Astrocyte of the spinal cord (primary cell): ENCODE measurements at places on chromosomes 2 and 18.

- DNase-seq: no peak
Measured at GRCh38 chr2:190615555-190616200, 33.2 kb upstream of the NAB1 start.

- no peak for DNase-seq
Measured at GRCh38 chr2:95350774-95351597, 51.5 kb upstream of the FAHD2A start.

GRCh38 chr2:228688007-228688645, 506.6 kb upstream of the SPHKAP start:
- DNase-seq: peak; percentile 32

DNA sequence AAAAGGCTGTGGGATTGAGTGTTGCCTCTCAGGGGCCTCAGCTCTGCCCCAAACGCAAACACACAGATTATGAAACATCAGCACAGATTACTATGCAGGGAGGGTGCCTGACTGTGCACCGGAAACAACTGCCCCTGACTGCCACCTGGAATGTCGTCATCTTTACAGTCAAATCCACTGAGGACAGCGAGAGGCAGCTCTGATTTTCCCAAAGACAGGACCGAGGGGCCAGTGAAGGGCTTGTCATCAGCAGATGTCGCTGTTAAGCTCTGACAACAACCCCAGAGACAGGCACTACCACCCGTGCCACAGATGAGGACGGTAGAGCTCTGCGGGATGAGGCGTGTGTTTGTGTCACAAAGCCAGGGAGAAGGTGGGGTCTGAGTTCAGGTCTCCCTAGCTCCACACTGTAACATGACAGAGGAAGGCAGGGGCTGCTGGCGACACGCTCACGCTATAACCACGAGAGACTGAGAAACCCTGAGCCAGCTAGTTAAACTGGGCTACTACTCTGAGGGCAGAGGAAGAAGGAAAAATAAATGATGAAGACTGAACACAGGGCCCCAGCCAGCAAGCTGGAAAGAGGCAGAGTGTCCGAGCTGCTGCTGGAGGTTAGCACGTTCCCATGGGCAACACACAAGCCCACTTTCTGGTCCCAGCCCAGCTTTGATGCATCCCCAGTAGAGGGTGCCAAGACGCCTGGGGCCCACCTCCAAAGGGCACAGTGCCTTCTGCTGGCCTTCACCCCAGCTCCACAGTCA, 47.0 kb downstream of the PARD6G start:
- no peak for DNase-seq

DNA sequence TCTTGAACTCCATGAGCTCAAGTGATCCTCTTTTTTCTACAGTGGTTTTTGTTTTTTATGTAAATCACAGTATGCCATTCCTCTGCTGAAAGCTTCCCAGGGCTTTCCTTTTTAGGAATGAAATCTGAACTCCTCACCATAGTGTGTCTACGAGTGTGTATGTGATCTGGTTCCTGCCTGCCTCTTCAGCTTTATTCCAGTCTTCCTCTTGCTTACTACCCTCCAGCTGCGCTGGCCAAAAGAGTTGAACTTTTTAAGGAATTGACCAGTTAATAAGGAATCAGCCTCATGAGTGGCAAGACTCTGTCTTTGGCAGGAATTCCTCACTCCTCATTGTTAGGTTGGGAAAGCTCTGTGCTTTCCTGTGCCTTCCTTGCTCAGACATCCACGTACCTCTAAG, 4.0 kb downstream of the CCT7 start:
- no peak for DNase-seq

- DNase-seq: no peak
Measured at GRCh38 chr2:204880928-204881327, 335.7 kb downstream of the PARD3B start.

DNA sequence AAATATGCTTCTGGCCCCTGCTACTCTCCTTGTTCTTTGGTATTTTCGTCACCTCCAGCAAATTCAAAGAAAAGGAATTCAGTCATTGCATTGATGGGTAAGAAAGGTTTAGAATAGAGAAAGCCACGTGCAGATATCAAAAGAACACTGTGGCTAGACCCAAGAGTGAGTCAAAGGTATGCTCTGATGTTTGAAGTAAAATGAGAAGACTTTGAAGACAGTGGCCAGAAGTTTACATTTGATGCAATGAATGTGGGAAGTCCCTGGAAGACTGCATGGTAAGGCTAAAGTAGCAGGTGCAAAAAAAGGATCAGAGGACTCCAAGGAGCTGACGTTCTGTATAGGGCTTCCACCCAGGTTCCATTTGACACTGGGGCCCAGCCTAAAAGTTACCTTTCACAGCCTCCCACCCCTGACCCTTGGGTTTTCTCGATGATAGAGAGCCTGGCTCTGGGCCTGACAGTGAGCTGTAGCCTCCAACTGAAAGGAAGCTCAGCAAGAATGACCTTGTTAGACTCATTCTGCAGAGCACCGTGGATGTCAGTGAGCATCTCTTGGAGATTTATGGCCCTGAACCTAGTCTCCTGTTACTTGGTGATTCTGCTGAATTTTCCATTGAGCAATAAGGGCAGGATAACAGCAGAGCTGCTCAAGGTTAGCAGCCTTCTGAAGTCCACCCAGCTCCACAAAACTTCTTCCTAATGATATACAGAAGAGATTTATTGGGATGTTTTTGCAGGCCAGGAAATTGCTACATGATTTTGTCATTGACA, 223.7 kb upstream of the RBBP8 start:
- no peak for DNase-seq

DNA sequence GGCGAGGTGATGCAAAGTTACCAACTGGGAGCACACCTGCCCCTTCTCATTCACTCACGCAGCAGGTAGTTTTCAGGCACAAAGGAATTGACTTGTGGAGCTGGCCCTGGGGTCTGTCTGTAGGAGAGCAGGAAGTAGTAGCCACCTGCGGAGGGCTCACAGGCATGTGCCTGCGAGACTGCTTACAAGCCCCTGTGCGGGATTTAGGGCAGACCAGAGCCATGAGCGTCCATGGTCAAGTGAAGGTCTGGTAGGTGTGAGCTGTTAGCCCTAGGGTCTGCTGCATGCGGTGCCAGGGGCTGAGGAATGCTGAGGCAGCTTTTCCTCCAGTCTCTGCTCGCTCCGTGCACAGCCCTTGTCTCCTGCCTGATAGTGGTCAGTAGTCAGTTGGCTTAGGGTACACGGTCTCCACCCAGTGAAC, 18.9 kb downstream of the INPP4A start:
- DNase-seq: no peak

GRCh38 chr18:6113650-6114049, 218.3 kb upstream of the TMEM200C start:
- no peak for DNase-seq

GRCh38 chr2:172445851-172446250, 18.5 kb downstream of the ITGA6 start:
- DNase-seq: peak; percentile 43

GRCh38 chr2:241901500-241902351, 32.2 kb downstream of the RTP5 start:
- DNase-seq: no peak

GRCh38 chr18:59068276-59069071, 71.2 kb upstream of the SEC11C start:
- DNase-seq: no peak

- DNase-seq: peak; percentile 71
Measured at GRCh38 chr2:235005603-235006259, 53.9 kb downstream of the SH3BP4 start.

- peak; percentile 16 for DNase-seq
Measured at GRCh38 chr2:101002562-101003277, 631 bp downstream of the RPL31 start.

GRCh38 chr2:25787020-25787419, 91.3 kb downstream of the ASXL2 start:
- no peak for DNase-seq

DNA sequence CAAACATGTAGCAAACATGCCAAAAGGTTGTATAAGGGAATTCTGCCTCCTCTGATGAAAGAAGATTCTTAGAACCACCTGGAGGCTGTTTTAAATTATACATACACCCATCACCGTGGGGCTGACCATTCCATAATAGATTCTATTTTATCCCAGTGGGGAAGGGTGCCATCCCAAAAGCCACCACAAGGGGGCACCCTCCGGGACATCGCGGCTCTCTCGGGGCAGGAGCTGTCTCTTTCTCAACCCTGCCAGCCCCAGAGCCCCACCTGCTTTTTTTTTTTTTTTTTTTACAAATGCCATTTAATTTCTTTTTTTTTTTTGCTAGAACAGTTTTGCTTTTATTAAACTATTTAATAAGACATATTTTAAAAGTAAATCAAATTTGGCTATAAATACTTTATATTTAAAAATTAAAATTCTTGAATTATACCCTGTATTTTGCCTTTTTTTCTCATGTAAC, 8.6 kb upstream of the MTCL1 start:
- peak; percentile 60 for DNase-seq

GRCh38 chr2:80496775-80497174, 192.2 kb upstream of the LRRTM1 start:
- peak; percentile 71 for DNase-seq

GRCh38 chr2:181124497-181124896, 144.1 kb downstream of the UBE2E3 start:
- peak; percentile 74 for DNase-seq

DNA sequence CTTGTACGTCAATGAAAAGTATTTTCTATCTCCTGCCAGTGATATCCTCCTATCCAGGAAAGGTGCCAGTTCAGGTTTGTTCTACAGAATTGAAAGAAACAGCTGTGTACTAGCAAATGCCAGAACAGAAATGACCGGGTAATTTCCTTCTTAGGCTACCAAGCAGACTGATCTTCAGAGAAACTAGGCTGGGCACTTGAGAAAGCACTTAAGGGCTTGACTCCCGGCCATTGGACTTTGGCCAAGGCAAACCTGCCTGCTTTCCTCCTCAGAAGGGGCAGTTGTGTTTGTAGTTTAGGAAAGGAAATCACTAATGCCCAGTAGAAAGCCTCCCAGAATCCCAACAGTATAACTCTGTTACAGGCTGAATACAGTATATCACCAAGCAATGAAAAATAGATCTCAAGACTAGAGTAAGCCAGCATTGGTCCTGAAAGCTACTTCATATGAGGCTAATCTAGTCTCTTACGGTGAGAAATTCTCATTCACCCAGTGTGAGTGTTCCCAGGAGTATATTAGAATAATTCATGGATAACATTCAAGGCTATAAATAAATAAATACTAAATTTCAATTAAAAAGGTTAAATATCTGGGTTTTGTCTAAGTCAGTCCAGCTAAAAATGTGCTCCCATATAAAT, 43.0 kb upstream of the COL5A2 start:
- DNase-seq: peak; percentile 76

GRCh38 chr2:985317-985898, 34.8 kb downstream of the SNTG2 start:
- no peak for DNase-seq

DNA sequence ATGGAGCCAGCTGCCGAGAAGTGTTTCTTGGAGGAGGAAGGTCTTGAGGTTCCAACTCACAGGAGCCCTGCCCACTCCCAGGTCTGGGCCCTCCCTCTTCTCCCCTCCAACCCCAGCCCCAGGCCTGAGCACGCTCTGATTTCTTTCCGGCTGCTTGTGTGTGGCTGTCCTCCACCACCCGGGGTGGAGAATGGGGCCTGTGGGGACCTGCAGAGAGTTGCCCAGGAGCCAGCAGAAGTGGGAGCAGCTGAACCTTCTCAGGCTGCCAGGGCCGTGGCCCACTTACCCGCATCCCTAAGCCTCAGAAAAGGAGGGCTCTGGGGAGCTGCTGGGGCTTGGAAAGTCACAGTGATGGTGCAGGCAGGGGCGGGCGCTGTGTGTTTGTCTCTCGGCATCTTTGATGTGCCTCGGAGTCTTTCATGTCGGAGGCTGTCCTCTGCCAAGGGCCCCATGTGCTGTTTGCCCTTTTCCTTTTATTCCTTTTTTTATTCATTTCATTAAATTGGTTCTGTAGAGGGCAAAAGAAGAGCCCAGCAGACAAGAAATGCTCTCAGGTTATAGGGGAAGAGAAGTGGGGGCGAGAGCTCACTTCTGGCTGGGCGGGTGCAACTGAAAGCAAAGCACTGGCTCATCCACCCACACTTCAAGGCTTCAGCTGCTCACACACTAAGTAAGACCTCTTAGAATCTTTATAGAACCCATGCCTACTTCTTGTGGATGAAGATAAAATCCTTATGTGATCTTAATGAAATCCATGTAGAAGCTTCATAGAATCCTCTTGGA, 52.5 kb downstream of the SDC1 start:
- DNase-seq: no peak

GRCh38 chr2:11701751-11702301, 31.8 kb upstream of the NTSR2 start:
- no peak for DNase-seq

GRCh38 chr18:48319801-48320638, 89.2 kb downstream of the ZBTB7C start:
- no peak for DNase-seq

- DNase-seq: no peak
Measured at GRCh38 chr2:151707857-151708256, 26.4 kb downstream of the NEB start.

DNA sequence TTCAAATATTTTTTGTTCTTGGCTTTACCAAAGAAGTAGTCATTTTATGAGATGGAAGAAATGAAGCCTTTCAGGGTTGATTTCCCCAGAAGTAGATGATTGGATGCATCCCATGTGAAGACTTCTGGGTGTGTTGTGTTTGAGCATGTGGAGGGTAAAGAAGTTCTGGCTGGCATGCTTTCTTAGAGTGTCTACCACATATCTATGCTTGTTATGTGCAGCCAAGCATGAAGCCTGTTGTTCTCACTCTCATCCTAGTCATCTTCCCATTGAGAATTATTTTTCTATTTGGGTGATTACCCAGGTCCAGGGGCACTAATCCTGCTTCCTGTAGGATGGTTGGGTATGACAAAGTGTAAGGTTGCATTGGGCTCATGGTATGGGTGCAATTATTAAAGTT, 472.9 kb downstream of the PTPRM start:
- no peak for DNase-seq

GRCh38 chr2:84927275-84927627, 21.8 kb downstream of the TMSB10 start:
- DNase-seq: no peak

GRCh38 chr2:56688661-56689060, 504.9 kb downstream of the CCDC85A start:
- DNase-seq: no peak

GRCh38 chr2:60221098-60221497, 332.4 kb downstream of the BCL11A start:
- DNase-seq: no peak

- DNase-seq: no peak
Measured at GRCh38 chr18:75317703-75318102, 107.1 kb downstream of the TSHZ1 start.

- DNase-seq: no peak
Measured at GRCh38 chr2:191935247-191935646, 88.4 kb upstream of the CAVIN2 start.

GRCh38 chr2:164896226-164896625, 54.6 kb upstream of the COBLL1 start:
- DNase-seq: no peak

DNA sequence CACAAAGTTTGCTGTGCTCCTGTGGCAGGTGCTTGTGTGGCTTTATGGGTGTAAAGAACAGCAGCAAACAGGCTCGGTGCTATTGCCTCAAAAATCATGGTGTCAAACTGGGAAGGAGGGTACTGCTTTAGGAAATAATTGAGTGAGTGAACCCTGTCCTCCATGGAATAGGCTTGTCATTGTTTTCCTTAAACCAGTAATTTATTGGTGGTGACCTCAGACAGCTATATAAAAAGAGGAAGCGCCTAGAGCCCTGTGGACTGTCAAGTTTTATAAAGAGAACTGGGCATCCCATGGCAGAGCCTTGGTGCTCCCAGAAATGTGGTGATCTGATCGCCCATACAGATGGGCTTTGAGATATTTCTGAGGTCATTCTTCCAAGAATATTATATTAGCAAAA, 4.7 kb upstream of the CXCR4 start:
- no peak for DNase-seq
